ENCODE measurements at places on chromosomes 1 and 21. TPM values are rescaled to one million over a fixed set of nuclear protein-coding genes. Genes with fewer than 3 reads are reported as not detected.

GJA5 gene
- 1.6 TPM for total RNA-seq

CLIC6 gene
- 1.7 TPM for total RNA-seq

UBE2U gene
- not detected for total RNA-seq

FAM229A gene
- 13.4 TPM for total RNA-seq
